ENCODE measurements at places on chromosomes 5 and 9.

DNA sequence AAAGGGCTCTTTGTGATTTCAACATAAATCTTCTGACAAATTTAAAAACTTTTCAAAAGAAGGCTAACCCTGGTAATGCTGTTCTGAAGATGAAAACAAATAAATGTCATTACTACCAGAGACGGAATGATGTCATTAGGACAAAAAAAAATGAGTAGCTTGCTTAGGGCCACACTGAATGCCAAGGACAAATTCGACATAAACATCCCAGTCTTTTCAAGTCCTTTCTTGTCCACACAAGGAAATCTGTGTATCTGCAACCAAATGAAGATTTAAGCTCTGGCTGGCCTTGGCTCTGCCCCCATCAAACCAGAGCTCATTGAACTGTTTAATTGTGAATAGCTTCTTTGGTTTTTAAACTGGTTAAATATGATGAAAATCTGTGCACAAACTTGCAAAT is 592.7 kb downstream of the TLE1 start:
- H3K27me3 ChIP-seq: no peaks in the 10 kb centered on the region
- no peak overlapping the region for H3K4me3 ChIP-seq
- H3K4me1 ChIP-seq: no peaks in the 10 kb centered on the region
- H3K27ac ChIP-seq: no peak overlapping the region

GRCh38 chr9:19965336-19965735 is 176.5 kb upstream of the SLC24A2 start:
- DNase-seq: no peak
- H3K27ac ChIP-seq: peak overlapping the region; percentile 36
- no peak overlapping the region for H3K4me3 ChIP-seq

DNA sequence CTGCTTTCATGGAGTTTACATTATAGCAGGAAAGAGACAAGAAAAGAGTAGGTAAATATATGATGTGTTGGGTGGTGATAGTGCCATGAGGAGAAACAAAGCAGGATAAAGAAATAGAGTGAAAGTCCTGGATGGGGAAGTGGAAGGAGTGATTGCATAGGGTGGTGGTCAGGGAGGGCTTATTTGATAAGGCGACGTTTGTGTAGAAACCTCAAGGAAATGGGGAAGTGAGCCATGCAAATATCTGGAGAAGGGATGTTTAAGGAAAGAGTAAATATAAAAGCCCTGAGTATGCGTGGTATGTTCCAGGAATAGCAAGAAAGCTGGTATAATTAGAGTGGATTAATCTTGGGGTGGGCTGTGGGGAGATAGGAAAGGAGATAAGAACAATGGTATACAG is 134.7 kb upstream of the SV2C start:
- H3K4me3 ChIP-seq: no peak overlapping the region
- DNase-seq: no peak
- H3K36me3 ChIP-seq: no peaks in the 10 kb centered on the region
- H3K27ac ChIP-seq: no peak overlapping the region
- H3K27me3 ChIP-seq: peaks cover 4% of the 10 kb centered on the region
- no peaks in the 10 kb centered on the region for H3K4me1 ChIP-seq

- no peak overlapping the region for H3K4me3 ChIP-seq
- H3K27me3 ChIP-seq: peaks cover 4% of the 10 kb centered on the region
- H3K36me3 ChIP-seq: no peaks in the 10 kb centered on the region
- no peak overlapping the region for H3K27ac ChIP-seq
- DNase-seq: no peak
Measured at GRCh38 chr5:41336471-41336870, 123.1 kb upstream of the C6 start.

DNA sequence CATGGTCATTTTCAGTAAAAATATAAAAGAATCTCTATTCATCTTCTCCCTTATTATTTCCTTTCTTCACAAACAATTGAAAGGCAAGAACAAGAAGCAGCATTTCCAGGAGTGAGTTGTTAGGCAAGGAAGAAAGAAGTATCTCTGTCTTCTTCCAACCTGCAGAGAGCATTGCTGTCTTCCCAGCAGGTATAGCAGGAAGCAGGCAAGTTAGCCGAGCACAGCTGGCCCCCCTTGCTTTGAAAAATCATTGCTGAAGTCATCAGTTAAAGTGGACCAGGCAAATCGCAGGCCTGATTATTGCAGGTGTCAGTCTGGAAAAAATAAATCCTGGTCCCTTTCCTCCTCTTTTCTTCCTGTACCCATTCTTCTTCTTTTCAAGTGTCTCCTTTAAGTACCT is 353.1 kb upstream of the BRINP1 start:
- H3K4me1 ChIP-seq: no peaks in the 10 kb centered on the region
- DNase-seq: no peak
- no peaks in the 10 kb centered on the region for H3K36me3 ChIP-seq
- peaks cover 7% of the 10 kb centered on the region for H3K27me3 ChIP-seq

GRCh38 chr5:77321793-77322394 is 111.4 kb downstream of the PDE8B start:
- no peak overlapping the region for H3K4me3 ChIP-seq
- no peak for DNase-seq
- H3K36me3 ChIP-seq: no peaks in the 10 kb centered on the region
- peaks cover 17% of the 10 kb centered on the region for H3K4me1 ChIP-seq
- H3K27ac ChIP-seq: no peak overlapping the region
- no peaks in the 10 kb centered on the region for H3K27me3 ChIP-seq

GRCh38 chr5:99033014-99033900 is 104.5 kb upstream of the CHD1 start:
- peak overlapping the region; percentile 15 for H3K27ac ChIP-seq
- peaks cover 8% of the 10 kb centered on the region for H3K4me1 ChIP-seq
- DNase-seq: no peak
- no peak overlapping the region for H3K4me3 ChIP-seq
- H3K36me3 ChIP-seq: peaks cover 1% of the 10 kb centered on the region

DNA sequence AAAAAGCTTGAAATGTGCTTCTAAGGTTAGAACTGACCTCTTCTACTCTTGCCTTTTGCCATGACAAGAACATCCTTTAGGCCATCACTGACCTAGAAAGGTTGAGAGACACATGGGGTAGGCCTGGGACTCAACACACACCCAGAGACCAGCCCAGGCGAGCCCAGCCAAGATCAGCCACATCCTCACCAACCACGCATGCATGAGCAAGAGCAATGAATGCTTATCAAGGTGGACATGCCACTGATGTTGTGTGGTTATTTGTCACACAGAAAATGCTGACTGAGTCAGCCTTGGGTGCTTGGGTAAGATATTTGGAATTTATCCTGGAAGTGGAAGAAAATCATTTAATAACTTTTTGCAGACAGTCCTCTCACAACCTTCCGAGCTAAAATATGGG is 39.4 kb downstream of the SMIM23 start:
- H3K27me3 ChIP-seq: no peaks in the 10 kb centered on the region
- DNase-seq: no peak
- H3K4me1 ChIP-seq: no peaks in the 10 kb centered on the region
- no peak overlapping the region for H3K27ac ChIP-seq

GRCh38 chr5:40395251-40395650 is 284.5 kb upstream of the PTGER4 start:
- H3K4me1 ChIP-seq: peaks cover 13% of the 10 kb centered on the region
- no peaks in the 10 kb centered on the region for H3K27me3 ChIP-seq
- no peak for DNase-seq
- no peak overlapping the region for H3K27ac ChIP-seq
- no peaks in the 10 kb centered on the region for H3K36me3 ChIP-seq

GRCh38 chr5:52825826-52826225 is 38.1 kb downstream of the ITGA1 start:
- H3K4me3 ChIP-seq: no peak overlapping the region
- peaks cover 54% of the 10 kb centered on the region for H3K4me1 ChIP-seq
- DNase-seq: no peak
- H3K36me3 ChIP-seq: peaks cover 18% of the 10 kb centered on the region
